Stimulated activated CD4-positive, alpha-beta T cell treated with anti-CD3 and anti-CD28 coated beads, Interleukin-4, amount 100 ng/mL, for 1 hour (primary cell): ENCODE measurements at places on chromosomes 1 and 21.

DNA sequence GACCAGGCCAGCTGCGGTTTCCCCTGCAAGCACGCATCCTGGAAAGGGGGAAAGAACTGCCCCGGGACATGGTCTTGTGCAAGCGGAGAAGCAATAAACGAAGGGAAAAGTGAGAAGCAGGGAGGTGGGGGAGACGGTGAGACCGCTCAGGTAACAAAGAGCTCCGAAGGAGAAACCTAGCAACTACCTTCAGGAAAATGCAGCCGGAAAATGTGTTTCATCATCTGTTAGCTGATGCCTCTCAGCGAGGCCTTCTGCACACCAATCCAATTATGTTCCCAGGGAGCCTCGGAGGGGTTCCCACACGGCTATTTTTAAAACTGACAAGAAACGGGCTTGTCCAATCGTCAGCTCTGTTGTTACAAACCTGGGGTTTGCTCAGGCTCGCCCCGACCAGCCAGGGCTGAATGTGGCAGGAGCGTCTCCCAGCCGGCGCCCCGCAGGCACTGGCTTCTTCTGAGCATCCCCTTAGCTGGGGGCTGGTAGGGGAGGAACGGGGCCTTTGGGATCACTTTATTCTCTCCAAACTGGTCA is 3.4 kb downstream of the RIPK4 start:
- no peak for DNase-seq

- no peak for DNase-seq
Measured at GRCh38 chr1:107975851-107976250, 10.9 kb upstream of the VAV3 start.

DNA sequence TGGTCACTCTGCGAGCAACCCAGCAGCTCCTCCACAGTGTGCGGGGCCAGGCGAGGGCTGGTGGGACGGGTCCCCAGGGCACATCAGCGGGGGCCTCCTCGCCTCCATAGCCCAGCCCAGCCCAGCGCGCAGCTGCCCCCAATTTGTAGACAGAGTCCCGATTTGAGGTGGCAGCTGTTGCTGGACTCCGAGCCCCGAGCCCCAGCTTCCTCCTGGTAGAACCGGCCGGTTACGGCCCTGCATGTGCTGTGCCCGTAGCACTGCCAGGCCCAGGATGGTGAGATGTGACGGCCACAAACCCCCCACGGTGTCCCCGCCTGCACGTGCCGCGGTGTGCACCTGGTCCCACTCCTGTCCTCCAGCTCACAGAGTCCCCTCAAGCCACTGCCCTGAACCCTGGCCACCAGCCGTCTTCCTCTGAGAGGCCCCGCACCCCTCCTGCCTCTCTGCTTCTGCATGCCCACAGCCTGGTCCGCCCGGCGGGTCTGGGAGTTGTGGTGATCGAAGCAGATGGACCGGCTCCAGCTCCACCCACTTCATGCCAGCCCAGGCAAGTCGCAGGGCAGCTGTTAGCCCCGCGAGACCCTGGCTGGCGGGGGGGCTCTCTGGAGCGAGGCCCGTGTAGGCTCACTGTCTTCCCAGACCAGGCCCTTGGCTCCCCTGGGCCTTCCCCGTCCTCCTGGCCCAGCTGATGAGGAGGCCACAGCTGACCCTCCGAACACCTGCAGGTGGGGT is 55.5 kb downstream of the MORN1 start:
- DNase-seq, result no peak

- DNase-seq, result no peak
Measured at GRCh38 chr1:106268070-106268469, 788.4 kb upstream of the PRMT6 start.

- no peak for DNase-seq
Measured at GRCh38 chr1:30762152-30762929, 4.8 kb upstream of the LAPTM5 start.

DNA sequence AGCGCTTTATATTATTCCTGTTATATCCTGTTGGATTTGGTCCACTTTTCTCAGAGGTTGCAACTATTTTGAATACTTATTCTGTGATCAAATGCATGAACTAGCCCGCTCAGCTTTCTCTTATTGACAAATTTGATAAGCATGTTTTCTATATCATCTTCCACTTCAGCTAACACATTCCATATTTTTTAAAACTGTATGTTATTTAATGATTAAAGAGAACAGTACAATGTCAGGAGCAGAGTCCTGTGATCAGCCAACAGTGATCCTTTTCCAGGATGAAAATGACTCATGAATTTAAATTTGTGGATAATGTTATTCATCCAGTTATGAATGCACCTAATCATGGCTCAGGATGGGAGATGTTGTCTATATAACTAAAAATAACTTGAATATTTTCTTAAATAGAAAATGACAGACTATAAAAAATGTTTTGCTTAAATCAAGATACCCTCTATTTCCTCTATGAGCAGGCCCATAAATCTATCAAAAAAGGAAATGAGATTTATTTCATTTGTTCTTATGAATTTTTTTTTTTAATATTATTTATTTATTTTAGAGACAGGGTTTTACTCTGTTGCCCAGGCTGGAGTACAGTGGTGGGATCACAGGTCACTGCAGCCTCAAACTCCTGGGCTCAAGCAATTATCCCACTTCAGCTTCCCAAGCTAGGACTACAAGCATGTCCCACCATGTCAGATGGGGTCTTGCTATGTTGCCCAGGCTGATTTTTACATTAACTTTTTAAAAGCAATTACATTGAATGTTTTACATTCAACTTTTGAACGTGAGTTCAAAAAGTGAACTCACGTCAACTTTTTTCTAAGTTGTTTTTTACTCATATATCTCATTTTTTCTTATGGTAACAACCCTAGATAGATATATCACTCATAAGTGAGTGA is 12.5 kb downstream of the BPNT1 start:
- no peak for DNase-seq

GRCh38 chr21:21366277-21366676 is 368.1 kb downstream of the NCAM2 start:
- DNase-seq, result no peak

DNA sequence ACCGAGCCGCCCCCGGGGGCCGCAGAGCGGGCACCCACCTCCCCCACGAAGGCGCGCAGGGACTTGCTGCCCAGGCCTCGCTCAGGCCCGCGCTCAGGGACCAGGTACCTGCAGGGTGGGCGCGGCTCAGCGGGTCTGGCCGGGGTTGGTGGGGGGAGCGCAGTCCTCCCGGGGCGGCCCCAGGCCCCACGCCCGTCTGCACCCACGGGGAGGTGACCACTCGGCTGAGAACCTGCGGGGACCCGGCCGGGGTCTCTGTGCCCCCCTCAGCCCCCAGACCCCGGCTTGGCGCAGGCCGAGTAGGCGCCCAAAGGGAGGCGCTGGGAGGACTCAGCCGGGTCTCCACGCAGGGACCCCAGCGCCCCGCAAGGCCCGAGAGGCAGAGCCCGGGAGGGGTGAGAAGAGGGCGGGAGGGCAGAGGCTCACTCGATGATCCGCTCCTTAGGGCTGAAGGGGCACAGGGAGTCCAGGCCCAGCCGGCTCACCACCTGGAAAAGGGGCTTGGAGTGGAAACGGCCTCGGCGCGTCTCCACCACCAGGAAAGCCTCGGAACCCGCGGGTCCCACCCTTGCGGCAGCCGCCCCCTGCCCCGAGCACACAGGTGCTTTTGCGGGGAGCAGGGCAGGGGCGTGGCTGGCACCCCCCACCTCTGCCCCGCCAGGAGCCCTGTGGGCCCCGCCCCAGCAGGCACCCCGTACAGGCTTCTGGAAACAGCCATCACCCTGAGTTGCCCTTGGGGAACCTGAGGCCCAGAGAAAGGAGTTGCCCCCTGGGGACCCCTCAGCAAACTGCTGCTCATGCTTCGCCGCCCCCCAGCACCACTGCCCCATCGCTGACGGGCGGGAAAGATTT is 9.3 kb downstream of the FTCD start:
- DNase-seq, result no peak

DNA sequence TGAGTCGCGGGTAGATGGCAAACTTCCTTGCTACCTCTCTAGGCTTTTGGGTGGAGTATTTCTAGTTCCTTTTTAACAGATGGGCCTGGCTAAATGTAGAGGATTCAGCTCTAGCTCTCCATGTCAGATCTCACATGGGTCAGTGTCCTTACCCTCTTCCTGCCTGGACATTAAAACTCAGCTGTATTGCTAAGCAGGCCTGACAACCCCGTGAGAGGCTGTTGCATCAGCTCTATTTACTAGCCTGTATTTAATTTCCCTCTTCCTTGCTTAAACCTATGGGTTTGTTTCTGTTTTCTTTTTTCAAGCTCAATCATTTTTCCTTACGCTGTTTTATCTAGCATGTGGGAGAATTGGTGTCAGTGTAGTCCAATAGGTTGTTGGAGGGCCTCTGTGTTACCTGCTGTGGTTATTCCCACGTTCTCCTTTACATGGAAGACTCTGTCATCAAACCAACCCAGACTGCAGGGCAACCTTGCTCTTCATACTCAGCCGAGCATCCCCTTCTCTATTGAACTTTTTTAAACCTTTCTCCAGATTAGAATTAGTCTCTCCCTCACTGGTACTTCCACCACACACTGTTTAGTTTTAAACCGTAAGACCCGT is 79.5 kb upstream of the BACH1 start:
- DNase-seq, result no peak

GRCh38 chr21:29669416-29669815 is 270.4 kb downstream of the GRIK1 start:
- no peak for DNase-seq

DNA sequence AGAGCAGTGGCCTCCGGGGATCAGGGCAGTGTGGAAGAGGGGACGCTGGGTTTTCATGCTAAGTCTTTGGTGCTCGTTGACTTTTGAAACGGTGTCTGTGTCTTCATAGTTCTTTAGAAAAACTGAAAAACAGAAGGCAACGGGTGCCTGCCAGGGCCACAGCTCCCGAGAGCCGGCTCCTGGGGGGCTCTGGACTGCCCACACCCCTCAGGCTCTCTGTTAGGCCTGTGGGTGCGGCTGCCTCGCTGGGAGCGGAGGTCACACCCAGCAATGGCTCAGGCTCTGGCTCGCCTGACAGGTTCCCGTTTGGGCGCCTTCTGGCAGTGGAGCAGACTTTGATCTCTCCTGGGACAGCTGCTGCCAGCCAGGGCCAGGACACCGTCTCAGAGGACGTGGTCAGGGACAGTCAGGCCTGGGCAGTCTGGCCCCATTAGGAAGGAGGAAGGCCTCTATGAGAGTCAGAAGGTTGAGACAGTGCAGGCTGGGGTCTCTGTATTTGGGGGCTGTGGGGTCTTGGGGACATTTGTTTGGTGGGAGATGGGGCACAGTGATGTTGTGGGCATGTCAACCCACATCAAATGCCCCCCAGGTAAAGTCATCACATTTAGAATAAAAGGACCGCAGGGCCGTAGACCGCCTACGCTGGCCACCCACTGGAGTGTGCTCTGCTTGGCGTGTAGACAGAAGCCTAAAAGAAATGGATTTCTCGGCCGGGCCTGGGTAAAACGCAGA is 5.6 kb downstream of the ARHGEF16 start:
- DNase-seq, result no peak

- DNase-seq, result no peak
Measured at GRCh38 chr21:34276711-34277425, 86.9 kb upstream of the KCNE2 start.

- peak; percentile 7 for DNase-seq
Measured at GRCh38 chr21:17613242-17613676, 558 bp upstream of the BTG3 start.

GRCh38 chr1:244044423-244044822 is 6.7 kb upstream of the ZBTB18 start:
- DNase-seq, result no peak

GRCh38 chr1:12208764-12209494 is 20.9 kb upstream of the VPS13D start:
- peak; percentile 88 for DNase-seq

GRCh38 chr1:199590708-199591107 is 436.8 kb upstream of the NR5A2 start:
- no peak for DNase-seq

DNA sequence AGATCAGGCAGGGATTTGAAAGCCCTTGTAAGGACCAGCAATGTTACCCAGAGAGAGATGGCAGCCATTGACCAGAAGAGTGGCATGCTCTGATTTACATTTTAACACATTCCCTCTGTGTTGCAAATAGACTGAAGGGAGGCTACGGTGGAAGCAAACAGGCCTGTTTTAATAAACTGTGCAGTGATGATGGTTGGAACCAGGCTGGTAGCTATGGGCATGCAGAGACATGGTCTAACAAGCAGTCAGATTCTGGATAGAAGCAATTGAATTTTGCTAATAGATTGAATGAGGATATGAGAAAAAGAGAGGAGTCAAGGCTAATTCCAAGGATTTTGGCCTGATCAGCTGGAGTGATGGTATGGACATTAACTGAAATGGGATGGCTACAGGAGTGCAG is 32.3 kb upstream of the ZNF648 start:
- DNase-seq, result no peak

DNA sequence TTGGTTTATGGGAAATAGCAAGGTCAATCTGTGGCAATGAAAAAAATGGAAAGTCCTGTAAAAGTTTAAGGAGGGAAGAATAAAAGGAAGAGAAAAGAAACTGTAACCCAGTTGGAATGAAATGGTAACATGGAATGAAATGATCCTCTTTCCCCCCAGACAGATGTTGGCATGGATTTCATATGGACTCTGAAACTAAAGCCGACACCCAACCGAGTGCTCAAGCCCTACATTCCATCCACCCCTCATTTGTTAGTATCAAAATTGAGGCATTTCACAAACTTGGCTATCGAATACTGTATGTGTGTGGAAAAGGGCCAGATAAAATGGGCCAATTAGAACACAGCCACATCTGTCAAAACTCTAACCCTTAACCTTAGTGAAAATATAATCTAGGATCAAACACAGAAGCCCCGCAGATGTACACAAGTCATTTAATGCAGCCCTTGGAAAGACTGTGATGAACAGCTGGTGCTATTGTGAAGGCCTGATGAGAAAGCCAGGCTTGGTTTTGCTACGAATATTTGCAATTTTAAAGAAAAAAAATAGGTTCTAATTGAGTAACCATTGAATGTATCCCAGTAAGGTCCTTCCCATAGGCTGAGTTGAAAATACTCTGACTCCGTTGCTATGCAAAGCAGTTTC is 72.6 kb upstream of the RGL1 start:
- no peak for DNase-seq

GRCh38 chr1:206450281-206450680 is 20.0 kb upstream of the IKBKE start:
- DNase-seq, result no peak

- DNase-seq, result no peak
Measured at GRCh38 chr21:36210779-36211659, 54.4 kb downstream of the DOP1B start.

- DNase-seq, result no peak
Measured at GRCh38 chr21:33441489-33442477, 38.0 kb downstream of the TMEM50B start.

GRCh38 chr1:41151846-41152245 is 90.3 kb downstream of the SCMH1 start:
- DNase-seq, result no peak

- no peak for DNase-seq
Measured at GRCh38 chr1:233121947-233122559, 171.6 kb downstream of the NTPCR start.
